ENCODE measurements at places on chromosomes 2 and 18.
A peak's percentile ranks its signal among the peaks of the same experiment; 100 is the strongest.

GRCh38 chr2:177275040-177275742 lies 10.7 kb upstream of the NFE2L2 start:
- no peak for DNase-seq

DNA sequence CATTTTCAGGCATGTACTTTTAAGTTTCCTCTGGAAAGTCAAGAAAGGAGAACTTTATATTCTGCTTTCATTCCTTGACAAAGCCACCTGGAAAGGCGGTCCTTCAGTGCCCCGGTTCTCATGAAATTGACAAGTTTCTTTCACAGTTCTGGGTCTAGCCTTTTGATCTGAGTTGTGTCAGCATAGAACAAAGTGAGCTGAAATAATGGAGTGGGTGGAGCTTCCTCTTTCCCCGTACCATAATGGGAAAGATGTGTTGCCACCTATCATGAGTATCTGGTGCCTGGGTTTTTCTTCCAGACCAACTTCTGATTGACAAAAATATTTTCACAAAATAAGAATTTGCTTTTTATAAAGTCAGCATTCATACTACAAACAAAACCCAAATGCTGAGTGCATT lies 49.3 kb downstream of the PTRHD1 start:
- no peak for DNase-seq

DNA sequence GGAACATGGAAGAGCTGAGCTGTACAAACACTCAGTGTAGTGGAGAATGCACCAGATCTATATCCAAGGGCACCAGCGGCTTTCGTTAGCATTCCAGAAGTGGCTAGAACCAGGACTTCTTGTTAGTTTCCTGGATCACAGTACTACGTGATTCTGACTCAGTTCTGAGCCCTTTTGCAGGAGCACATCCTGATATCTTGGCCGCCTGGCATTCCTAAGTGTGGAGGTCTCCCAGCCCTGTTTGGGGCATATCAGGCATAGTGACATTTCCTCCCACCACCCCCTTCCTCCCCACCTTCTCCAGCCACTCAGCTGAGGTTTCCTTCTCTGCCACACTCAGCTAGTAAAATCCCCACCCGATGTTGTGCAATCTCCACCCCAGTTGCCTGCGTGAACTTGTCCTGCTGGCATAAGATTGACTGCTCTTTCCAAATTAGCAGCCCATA lies 63.4 kb downstream of the BMP10 start:
- DNase-seq, result peak; percentile 50

DNA sequence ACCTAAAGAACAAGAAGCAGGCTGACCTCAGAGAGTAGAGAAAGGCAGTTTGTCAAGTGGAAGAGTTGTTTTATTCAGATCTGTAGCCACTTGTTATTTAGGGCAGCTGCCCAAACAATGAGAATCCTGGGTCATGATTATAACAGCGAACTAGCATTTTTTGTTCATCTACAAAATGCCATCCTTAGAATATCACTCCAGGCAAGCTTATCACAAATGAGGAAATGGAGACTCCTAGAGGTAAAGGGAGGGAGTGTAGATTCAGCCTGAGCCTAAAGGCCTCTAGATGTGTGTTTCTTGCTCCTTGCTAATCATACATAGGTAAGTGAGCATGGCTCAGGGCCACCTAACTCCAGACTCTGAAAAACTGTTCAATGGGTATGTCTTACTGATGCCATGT lies 126.1 kb downstream of the HNMT start:
- DNase-seq, result peak; percentile 59

DNA sequence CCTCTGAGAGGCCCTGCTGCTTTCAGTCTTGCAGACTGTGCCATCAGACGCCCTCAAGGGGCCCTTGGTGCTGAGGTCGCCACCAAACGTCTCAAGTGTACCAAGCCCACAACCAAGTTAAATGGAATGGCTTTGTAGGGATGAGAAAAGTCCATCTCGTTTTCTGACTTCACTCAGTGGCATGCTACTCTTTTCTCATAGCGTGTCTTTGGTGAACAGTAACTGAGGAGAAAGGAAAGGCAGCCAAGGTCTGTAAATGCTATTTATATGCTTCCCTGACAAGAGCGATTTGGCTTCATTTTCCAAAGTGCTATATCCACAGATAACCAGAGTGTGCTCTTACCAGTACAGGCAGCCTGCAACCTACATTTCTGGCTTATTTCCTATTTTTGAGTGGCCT lies 123.0 kb downstream of the MTX2 start:
- DNase-seq, result no peak

GRCh38 chr18:12374401-12374800 lies 2.6 kb downstream of the AFG3L2 start:
- DNase-seq, result no peak

DNA sequence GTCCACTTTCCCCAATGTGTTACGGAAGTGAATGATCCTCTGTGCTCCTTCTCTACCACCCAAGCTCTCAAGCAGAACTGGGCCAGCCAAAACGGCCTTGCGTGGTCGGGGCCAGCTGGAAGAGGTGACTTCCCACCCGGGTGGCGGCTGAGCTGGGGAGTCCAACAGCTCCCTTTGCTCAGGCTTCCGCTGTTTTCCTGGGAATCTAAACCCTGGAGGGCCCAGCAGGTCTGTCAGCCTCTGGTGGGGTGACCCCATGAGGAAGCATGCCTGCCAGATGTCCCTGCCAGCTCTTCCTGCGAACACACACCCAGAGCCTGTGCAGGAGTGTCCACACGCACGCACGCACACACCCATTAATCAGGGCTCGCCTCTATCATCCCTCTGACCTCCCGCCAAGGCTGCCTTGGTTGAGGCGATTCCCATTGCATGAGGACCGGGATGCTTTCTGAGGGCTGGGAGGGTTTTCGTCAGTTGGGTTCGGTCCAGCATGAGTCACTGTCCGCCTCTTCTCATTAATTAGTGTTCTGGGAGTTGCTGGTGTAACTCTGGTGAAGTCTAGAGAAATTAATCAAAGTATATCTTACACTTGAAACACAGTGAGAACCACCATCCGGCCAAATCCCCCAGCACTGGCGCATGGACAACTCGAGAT lies 90.6 kb downstream of the TWIST2 start:
- DNase-seq, result no peak

DNA sequence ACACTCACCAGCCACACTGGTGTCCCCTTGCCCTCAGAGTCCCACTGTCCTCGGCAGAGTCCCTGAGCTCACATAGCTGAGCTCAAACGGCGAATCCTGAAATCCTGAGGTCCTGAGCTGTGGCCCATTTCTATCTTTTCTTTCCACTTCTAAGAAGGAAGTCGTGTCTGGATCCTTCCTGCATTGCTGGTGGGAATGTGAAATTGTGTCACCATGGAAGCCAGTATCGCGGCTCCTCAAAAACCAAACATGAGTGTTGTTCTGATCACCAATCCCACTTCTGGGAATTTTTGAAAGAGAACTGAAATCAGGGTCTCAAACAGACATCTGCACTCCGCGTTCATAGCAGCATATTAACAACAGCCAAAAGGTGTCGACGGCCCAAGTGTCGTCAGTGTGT lies 244.7 kb downstream of the EIPR1 start:
- no peak for DNase-seq

DNA sequence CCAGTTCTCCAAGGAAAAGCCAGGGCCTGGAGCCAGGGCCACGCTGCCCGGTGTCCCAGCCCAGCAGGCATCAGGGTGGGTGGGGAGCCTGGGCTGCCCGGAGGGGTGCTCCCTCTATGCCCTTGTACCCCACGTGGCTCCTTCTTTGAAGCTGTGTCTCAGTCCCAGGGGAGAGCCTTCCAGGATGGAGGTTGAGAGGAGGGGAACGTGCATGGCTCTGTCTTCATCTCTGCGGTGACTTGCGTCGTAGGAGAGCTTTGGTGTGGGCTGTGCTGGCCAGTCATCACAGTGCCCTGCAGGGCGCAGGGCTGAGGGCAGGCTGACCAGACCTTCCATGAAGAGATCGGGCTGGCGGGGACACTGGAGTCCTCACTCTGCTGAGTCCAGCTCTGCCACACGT lies 197.2 kb downstream of the LDLRAD4 start:
- no peak for DNase-seq

- peak; percentile 89 for DNase-seq
Measured at GRCh38 chr2:15818318-15818753, 122.0 kb upstream of the MYCN start.

DNA sequence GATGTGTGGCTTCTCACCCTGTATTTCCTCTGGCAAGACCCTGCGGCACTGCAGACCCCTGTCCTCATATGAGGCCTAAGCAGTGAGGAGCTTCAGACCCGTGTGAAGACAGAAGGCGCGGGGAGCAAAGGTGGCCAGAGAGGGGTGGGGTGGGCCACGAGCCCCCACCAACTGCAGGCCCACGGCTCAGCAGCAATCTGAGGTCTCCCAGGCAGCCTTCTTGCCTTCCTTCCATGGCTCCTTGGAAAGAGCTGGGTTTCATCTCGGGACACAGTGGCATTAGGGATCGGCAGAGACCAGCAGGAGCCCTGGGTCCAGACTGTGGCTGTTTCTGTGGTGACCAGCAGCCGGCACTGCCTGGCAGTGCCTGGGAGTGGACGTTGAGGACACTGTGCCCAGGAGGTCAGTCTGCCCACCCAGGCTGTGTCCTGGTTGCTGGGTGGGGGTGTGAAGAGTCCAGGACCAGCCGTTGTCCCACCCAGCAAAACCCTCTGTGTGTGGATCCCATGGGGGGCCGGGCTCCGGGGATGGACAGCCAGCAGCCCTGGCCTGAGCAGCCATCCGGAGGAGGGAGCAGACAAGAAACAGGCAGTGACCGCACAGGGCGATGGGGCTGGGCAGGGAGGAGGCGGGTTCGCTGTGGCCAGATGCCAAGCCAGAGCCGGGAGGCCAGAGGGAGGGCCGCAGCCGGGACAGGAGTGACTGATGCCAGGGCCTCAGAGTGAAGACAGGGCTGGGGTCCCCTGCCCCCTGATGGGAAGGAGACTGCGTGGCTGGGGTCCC lies 73.8 kb downstream of the RRM2 start:
- DNase-seq, result no peak

DNA sequence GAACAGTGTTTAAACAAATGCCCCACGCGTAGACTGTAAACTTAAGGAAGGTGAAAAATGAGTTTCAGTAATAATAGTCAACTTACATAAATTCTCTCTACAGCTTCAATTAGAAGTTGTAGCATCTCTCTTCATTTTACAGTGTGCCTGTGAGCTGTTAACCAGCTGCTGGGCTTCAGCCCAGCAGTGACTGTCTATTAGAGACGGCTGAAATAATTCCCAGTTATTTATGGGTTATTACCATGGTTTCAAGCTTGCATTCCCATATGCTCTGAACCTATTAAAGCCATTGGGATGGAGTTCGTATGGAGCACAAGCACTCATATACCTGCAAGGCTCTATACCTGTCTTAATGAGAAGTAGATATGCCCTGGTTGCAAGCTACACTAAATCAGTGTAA lies 501.1 kb downstream of the CNTNAP5 start:
- no peak for DNase-seq

DNA sequence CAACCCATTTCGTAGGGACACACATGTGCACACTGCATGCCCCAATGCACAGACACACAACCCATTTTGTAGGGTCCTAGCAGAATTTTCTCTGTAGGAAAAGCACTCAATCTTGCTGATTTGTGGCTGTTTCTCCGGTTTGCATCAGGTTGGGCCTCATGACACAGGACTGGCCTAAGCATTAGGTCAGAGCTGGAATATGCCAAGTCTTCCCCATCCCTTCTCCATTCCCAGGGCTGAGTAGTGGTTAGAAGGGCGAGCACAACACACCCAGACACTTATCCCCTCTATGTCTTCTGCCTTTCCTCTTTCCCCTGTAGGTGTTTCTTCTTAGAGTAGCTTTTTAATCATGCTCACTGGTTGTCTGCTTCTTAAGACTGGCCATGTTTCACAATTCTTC lies 295.9 kb downstream of the SOX11 start:
- DNase-seq, result no peak

- no peak for DNase-seq
Measured at GRCh38 chr2:202084265-202084664, 11.2 kb downstream of the KIAA2012 start.

DNA sequence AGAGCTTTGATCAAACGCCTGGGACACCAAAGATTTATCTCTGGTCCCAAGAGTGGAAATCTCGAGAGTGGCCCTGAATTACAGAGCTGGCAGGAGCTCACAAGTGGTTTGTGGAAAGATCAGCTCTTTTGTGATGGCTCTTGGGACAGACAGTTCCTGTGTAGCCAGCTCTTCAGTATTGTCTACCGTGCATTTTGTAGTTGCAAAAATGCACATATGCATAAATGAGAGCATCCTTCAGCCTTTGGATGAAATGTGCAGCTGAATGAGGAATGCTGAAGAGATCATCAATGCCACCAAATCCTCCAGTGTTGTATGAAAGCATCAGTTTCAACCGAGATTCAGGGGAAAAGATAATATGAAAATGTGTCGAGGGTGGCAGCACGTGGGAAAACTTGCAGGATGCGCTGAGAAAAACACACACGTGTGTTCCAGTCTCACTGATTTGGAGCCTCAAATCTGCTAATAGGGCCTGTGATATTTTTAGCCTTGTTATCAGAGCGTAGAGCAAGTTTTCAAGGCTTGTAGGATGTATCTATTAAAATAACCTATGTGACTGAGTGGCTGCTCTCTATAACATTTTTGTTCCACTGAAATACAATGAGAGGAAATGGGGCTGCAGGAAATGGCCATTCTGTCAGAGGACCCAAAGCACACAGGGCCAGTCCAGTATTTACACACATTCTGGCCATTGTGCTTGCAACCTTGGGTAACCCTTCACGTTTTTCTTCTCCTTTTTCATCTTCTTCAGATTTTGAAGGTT lies 138.7 kb downstream of the PRKCE start:
- DNase-seq, result no peak

DNA sequence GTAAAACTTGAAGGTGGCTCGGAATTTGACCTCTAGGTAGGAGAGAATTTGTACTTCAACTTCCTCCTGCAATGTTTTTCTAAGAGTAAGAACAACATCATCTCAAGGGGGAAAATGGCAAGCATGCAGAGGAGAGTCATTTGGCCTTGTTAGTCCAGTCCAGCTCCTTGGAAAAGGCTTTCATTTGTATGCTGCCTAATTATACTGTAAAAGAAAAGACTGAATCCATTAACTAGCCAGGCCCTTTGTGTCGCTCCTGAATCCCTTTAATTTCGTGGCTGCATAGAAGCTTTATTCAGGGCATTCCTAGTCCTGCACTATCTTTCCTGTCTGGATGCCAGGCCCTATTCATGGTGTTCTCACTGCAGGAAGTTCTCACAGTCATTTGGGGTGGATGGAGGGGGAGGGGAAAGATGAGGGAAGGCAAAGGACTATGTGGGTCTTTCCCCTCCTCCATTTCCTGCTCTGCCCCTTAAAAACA lies 36.0 kb downstream of the PHLPP1 start:
- DNase-seq, result no peak

GRCh38 chr18:57084331-57085271 lies 62.3 kb upstream of the BOD1L2 start:
- DNase-seq, result peak; percentile 22

- no peak for DNase-seq
Measured at GRCh38 chr2:101596333-101596732, 101.2 kb upstream of the MAP4K4 start.

GRCh38 chr2:19894134-19894792 lies 7.5 kb downstream of the TTC32 start:
- no peak for DNase-seq

GRCh38 chr2:120983344-120983743 lies 247.7 kb downstream of the GLI2 start:
- no peak for DNase-seq

Measured in common myeloid progenitor, CD34-positive (primary cell).